ENCODE measurements at places on chromosomes 16 and 17.

DNA sequence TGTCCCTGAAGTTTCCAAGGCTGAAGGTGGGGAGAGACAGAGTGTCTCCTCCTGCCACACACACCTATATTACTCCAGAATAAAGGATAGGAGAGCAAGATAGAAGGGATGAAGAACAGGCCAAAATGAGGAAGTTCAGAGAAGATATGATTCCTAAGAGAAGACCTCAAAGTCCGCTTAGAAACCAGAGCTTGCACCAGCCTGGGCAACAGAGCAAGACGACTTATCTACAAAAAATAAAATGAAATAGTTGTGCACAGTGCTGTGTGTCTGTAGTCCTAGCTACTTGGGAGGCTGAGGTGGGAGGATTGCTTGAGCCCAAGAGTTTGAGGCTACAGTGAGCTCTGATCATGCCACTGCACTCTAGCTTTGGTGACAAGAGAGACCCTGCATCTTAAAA, 128.2 kb downstream of the HS3ST3B1 start:
- no peak for DNase-seq

DNA sequence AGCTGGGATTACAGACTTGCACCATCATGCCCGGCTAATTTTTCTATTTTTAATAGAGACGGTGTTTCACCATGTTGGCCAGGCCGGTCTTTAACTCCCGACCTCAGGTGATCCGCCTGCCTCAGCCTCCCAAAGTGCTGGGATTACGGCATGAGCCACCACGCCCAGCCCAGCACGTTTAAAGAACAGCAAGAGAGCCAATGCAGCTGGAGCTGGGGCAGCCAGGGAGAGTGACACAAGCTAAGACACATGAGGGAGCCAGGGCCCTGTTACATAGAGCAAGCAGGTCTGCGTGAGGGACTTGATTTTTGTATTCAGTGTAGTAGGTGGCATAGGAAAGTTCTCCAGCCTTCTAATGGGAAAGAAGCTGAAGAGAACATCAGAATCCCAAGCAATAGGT, 21.7 kb upstream of the GOSR2 start:
- no peak for DNase-seq

GRCh38 chr16:57574646-57575467, 32.4 kb downstream of the ADGRG5 start:
- DNase-seq: no peak

GRCh38 chr17:4950075-4950745, 709 bp upstream of the ENO3 start:
- no peak for DNase-seq

DNA sequence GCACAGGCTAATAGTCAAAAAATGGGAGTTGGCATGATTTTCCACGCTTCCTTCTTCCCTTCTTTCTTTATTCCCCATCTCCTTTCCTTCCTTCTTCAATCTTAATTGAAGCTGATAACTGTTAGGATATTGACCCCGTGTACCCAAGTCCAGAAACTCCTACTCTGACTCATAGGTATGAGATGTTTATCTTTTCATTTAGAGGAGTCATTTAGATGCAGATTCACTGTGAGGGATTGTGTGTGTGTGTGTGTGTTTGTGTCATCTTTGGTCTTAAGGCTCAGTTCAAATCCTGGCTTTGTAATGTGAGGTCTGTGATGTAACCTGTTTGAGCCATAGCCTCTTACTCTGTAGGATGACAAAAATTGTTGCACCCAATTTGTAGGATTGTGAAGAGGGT, 332.0 kb upstream of the MAF start:
- DNase-seq: no peak

DNA sequence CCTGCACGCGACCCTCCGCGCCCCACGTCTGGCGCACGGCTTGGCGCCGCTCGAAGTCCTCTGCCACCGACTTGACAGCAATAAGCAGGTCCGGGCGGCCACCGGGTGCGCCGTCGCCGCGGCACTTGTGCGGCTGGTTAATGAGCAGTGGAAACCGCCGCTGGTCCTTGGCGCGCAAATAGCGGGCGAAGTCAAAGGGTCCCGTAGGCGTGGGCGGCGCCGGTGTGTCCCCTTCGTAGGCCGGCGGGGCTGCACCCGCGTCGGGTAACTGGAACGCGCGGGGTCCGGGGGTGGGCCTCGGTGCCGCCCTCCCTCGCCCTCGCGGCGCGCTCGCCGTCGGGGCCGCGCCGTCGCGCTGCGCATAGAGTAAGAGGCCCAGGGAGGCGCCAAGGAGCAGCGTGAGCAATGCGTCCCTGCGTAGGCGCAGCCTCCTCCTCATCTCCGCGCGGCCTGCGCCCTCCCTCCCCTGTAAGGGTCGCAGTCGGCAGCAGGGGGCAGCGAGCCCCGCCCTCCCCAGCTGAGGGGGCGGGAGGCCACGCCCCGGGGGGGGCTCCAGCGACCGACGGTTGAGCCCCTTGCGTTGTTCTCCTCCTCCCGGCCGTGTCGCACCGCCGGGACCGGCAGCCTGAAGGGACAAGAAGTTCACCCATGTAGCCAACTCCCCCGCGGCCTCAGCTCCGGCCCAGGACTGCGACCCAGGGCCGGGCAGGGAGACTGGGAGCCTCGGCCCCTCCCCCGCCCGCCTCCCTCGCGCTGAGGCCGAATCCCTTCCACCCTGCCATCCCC, 558 bp downstream of the B3GNT9 start:
- no peak for DNase-seq

DNA sequence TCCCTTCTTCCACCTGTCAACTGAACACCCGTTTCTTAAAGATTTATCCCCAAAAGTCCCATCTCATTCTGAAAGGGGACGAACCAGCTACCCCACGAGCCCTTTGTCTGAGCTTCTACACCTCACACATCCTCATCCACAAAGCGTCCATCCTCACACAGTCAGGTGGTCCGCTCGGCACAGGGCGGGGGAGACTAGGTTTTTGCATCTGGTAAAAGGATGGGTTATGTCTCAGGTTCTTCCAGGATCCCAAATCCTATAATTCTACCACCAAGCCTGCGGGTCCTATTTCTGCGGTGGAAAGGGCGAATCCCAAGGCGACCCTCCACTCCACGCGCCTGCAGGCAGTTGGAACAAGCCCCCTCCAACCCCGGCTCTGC, 458 bp downstream of the GFOD2 start:
- no peak for DNase-seq

DNA sequence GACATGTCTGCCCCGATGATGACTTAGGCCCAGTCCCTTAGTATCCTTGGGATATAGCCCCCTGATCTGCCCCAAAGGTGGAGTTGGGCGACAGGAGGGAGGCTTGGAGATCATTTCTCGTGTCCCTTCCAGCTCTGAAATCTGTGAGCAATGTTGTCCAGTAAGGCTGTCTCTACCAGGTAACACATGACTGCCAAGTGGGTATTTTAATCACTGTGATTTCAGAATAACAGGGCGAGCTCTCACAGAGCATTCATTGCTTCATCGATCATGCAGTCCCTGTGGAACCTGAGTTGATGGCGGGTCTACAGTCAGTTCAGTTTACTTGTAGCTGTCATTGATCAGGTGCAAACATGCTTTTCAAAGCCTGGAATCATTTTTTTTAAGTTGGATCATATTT, 39.2 kb downstream of the KSR1 start:
- DNase-seq: no peak

- no peak for DNase-seq
Observed at GRCh38 chr17:38425031-38425430, 3.2 kb upstream of the ARHGAP23 start.

DNA sequence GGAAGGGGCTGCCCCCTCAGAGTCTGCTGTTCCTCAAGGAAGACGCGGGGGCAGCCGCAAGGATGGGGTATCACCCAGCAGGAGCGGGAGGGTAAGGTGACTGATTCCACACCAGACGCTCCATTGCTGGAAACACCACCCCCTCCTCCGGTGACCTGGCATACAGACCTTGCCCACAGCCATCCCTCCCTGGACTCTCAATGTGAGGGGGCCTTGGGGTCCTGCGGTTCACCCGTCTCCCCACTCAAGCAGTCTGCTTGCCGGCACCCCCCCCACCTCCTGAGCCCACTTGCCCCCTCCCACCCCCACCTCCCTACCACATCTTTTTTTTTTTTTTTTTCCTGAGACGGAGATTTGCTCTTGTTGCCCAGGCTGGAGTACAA, 12.1 kb upstream of the HS3ST6 start:
- no peak for DNase-seq

DNA sequence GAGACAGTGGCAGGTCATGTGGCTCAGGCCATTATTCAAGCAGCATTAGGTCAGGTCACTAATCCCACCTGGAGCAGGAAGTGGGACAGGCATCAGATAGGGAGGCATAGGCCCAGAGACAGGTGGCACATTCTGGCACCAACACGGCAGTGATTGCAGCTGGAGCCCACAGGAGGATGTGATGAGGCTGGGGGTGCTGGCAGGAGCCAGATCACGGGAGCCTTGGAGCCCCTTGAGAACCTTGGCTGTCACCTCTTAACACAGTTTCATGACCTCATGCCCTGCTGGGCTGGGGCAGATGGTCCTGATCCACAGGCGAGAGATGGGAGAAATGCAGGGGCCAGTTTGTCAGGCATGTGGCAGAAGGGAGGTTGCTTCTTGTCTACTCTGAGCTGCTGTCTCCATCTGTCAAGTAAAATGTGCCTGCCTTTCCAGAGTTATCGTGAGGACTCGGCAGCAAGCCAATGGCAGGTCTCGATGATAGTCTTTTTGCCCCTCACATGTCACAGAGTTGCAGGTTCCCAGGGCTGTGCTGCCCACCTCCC, 109.6 kb downstream of the CLEC16A start:
- no peak for DNase-seq

GRCh38 chr16:68083239-68083781, 1.9 kb upstream of the NFATC3 start:
- DNase-seq: no peak

DNA sequence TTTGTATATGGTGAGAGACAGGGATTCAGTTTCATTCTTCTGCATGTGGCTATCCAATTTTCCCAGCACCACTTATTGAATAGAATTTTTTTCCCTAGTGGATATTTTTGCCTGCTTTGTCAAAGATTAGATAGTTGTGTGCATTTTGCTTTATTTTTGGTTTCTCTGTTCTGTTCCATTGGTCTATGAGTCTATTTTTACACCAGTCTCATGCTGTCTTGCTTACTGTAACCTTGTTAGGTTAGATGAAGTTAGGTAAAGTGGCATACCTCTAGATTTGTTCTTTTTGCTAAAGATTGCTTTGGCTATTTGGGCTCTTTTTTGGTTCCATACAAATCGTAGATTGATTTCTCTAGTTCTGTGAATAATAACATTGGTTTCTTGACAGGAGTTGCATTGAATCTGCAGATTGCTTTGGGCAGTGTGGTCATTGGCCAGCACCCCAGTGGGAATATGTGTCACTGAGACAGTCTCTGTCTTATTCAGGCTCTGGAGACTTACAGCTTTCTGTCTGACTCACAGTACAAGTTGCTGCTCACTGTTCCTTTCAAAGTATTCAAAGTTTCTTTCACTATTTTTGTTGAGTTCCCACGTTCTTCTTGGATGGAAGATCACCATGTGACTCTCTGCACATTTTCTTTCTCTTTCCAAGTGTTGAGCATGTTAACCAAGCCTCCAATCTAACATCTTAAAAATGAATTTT, 709.1 kb downstream of the CDH11 start:
- no peak for DNase-seq

DNA sequence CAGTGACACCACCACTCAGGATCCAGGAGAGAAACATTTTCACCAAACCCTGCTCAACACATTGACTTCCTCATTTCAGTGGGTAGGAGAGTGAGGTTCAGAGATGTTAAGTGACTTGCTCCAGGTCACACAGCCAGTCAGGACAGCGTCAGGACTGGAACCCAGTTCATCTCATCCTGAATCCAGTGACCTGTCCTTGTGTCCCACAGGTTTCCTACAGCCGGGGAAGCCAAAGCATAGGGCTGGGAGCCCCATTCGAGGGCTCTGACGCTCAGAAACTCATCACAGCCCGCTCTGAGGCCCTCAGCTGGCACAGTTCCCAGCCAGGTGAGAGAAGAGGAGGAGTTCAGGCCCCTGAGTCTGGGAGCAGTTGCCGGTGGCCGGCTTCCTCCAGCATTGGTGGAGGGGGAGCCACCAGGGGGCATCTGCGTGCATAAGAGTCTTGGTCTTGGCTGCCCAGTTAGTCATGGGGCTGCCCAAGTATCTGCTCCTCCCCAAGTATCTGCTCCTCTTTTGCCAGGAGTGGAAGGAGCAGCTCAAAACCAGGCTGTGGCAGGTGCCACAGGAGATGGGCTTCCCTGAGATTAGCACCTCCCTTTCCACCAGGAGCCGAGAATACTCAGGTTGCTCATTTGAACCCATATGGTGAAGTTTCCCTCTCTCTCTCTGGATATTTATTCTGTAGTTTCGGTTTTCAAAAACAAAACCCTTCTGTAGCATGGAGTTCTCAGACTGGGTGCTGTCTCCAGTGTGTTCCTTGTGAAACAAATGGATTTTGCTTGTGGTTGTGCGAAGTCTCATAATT, 56.0 kb downstream of the TNFRSF13B start:
- no peak for DNase-seq

DNA sequence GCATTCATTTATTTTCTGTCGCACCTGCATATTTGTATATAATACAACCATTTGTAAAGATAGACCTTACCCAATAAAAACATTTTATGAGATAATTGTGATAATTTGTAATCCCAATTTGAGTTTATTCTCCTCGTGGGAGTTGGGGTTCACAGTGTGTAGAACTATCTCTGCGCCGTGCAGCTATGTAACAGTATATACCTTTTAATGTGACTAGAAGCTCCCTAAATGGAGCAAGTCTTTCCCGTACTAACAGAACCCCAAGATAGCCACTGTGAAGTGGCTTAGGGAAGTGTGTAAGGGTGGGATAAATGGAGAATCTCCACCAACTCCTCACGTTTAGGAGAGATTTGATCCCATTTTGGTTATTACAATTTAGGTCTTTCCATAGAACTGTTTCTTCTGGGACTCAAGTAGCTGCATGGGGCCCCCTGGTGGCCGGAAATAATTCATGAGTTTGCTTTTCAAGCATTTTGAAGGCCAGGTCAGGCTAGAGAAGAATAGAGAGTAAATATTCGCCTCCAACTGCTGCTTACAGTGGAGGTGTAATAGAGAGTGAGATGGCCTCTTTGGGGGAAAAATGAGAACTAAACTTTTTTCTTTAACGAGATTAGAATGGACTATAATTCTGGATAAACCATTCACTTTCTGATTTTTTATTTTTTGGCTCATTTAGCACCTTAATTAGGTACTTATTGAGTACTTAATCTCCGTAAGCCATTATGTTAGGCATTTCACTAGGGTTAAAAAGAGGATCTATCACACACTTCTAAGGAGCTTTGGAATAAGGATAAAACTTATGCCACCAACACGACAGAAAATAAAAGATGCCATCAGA, 4.5 kb downstream of the TMEM100 start:
- DNase-seq: no peak

Data from cortex of kidney (tissue), 1 donor.